ENCODE measurements at places on chromosomes 1 and 21.

DNA sequence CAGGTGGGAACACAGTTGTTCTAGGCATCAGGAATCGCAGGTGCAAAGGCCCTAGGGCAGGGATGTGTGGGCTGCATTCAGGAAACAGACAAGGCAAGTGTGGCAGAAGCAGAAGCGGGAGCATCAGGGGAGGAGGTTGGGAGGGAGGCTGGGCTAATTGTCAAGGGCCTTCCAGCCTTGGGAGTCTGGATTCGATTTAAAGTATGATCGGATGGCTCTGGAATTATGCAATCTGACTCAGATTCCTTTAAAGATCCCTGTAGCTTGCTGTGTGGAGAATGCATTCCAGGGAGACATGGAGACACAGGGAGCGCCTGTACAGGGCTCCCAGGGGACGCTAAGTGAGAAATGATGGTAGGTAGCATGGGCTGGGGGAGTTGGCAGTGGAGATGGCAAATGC, 86.5 kb downstream of the LACTBL1 start:
- DNase-seq, result no peak

GRCh38 chr1:212221801-212222200, 63.4 kb upstream of the PPP2R5A start:
- DNase-seq, result no peak

GRCh38 chr1:169487561-169487960, 1.8 kb upstream of the SLC19A2 start:
- no peak for DNase-seq

- DNase-seq, result no peak
These were observed 75.8 kb upstream of the BCAR3 start for GRCh38 chr1:93757256-93758036.

DNA sequence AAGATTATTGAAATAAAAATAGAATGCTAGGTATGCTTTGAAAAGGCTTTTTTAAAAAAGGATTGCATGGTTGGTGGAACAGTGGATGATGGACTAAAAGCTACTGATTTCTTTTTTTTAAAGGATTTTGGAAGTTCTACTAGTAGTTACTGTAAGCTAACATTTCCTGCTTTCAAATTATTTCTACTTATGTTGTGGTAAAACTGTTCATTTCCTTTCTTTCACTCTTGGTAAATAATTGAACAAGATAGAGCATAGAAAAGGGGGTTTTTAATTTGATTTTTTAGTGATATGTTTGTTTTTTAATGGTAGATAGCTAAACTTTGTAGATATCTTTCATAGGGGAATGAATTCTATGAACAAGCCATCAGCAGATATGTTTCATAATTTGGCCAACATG, 104.4 kb downstream of the OLFML2B start:
- DNase-seq, result no peak
